ENCODE measurements at places on chromosomes 12 and 14.

DNA sequence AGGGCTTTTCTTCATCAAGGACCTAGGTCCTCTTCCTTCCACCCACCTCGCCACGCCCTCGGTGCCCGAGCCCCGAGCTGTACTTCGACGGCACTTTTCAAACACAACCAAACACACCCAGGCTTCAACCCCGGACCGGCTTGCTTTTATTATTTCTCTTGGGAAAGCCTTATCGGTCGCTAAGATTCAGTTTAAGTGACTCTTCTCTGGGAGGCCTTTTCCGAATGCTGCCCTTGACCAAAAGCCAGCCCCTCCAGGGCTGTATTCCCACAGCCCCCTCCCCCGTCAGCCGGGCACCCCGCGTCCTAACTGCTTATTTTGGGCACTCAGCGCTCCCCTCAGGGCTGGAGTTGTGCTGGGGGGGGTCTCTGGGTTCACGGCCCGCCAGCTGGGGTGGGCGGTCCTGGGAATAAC, 644 bp upstream of the PPP4R4 start:
- no peak for DNase-seq

- DNase-seq, result no peak
These were observed 5.1 kb downstream of the AKAP3 start for GRCh38 chr12:4643747-4644146.

DNA sequence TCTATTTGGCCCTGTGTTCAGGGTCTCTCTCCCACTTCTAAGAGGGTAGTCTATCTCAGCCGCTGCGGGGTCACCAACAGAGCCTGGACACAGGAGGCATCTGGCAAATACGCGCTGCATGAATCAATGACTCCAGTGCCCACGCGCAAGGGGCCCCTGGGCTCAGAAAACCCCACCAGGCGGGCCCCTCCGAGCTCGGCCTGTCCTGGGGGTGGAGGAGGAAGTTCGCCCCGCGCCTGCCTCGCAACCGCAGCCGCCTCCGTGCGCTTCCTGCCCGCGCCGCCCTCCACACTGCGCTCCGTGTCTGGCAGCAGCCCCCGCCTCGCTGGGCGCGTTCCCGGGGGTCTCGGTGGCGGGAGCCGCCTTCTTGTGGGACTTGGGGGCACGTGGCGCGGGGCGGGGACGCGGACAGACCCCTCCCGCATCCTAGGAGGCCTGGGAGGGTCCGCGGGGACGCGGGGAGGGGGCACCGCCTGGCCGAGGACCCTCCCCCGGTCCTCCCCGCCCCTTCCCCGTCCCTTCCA, 811 bp upstream of the FBRSL1 start:
- DNase-seq, result peak; percentile 34

GRCh38 chr12:11780521-11781101, 131.1 kb downstream of the ETV6 start:
- DNase-seq, result no peak

- DNase-seq, result no peak
These were observed 121.4 kb downstream of the ITPR2 start for GRCh38 chr12:26711569-26711968.

DNA sequence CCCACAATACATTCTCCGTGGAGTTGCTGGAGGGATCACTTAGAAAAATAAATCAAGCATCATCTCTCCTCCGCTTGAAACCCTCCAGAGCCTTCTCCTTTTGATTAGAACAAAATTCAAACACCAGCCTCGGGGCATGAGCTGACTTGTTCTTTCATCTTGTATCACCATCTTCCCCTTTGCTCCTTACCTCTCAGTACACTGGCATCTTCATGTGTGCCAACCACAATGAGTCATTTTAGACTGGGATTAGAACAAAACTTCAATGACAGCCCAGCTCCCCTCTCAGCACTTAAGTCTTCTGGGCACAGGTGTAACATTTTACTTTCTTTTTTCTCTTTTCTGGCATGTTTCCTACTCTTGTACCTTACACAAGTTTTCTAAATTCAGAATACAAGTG, 1159.2 kb upstream of the TMEM132C start:
- no peak for DNase-seq

DNA sequence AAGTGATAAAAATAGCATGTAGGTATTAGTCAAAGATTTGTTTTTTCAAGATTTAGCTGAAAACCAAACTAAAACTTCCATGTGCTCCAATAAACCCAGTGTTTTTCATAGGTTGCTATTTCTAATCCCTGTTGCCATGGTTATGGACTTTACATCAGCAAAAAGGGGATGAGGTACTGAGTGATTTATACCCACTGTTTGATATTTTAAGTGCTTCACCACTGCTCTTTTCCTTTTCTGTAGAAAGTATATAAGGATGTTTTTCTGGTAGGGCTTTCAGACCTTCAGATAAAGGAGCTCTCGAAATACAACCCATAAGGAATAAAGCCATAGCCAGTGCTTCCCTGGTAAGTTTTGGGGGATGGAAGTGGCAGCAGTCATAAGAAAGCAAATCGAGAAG, at the start of gene OTOGL:
OTOGL (plus strand) TSS at position 279 of the 400 bp plus-strand sequence. CDS start 109,895 bp downstream, outside the sequence.
- DNase-seq, result no peak

Data from stimulated activated CD8-positive, alpha-beta memory T cell treated with anti-CD3 and anti-CD28 coated beads, Interleukin-7, amount 100 ng/mL, for 1 hour (primary cell).